ENCODE measurements at places on chromosomes 16 and 17.

- no peak for DNase-seq
These were observed 9.8 kb downstream of the NTHL1 start for GRCh38 chr16:2037647-2038381.

DNA sequence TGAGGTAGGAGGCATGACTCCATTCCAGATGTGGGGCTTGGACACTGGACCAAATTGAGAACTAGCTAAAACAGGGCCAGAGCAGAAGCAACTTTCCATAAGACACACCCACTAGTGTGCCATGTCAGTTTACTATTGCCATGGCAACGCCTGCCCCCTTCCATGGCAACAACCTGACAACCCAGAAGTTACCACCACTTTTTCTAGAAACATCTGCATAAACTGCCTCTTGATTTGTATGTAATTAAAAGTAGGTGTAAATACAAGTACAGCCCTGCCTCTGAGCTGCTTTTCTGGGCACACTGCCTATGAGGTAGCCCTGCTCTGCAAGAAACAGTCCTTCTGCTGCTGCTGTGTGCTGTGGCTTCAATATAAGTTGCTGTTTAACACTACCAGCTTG lies 19.5 kb upstream of the SCNN1B start:
- no peak for DNase-seq

- no peak for DNase-seq
These were observed 25.4 kb downstream of the NGFR start for GRCh38 chr17:49520386-49521087.

GRCh38 chr16:75152635-75153034 lies 4.3 kb downstream of the ZFP1 start:
- no peak for DNase-seq

DNA sequence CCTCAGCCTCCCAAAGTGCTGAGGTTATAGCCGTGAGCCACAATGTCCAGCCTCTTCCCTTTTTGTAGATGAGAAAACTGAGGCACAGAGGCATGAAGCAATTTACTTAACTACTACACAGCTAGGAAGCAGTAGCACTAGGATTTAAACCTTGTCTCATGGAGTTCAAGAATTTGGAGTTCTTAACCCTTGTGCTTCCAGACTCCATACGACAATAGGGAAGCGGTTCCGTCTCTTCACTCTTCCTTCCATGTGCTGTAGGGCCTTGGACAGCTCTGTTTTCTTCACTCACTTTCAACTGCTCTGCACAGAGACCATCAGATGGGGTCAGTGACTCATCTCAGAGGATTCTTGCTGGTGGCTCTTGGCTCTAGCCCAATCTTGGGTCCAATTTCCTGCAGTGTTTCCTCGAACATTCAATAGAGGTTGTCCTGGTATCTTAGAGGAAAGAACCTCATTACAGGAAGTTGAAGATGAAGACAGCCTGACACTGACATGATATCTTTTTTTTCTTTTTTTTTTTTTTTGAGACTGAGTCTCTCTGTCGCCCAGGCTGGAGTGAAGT lies 19.3 kb downstream of the ITGAL start:
- no peak for DNase-seq

DNA sequence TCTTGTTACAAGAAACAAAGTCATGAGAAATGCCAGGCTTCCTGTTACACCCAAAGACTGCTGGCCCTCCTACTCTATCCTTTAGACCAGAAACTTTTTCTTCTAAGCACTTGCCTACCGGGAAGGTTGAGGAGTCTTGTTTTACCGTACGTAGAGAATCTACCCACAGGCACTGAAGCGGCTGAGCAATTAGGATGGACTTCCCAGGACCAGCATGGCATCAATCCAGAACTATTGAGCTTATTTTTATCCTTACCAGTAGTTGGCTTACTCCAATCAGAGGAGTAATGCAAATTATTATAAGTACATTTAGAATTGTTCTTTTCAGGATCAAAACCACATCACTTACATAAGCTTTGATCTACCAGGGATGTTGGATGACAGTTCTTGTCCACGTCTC lies 25.6 kb downstream of the CEP95 start:
- no peak for DNase-seq

DNA sequence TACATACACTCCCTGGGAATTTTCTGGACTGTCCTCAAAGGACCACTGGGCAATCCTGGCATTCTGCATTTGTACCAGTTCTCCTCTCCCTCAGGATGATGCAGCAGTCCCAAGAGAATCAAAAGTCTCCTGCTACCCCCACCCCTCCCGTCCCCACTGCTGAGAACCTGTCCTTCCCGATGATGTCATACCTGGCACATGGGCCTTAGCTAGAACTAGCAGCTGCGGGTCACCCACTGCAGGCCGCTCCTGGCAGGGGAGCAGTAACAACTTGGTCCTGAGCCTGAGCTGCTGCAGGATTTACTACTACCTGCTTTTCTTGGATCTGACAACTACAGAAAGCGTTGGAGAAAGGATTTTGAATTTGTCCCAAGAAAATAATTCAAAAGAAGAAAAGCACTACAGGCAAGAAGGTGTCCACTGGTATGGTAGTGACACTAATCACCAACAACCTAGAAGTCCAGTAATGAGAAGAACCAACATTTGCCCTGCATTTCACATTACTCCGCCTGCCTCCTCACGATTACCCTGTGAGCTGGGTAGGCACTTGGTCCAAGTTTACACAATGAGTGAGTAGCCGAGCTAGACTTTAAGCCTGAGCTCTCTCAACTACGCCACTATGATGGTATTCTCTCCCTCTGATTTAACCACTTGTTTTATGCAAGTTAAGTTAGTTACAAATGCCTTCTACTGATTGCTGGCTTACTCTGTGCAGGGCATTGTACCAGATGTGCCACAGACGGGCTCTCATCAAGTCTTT lies 55.3 kb upstream of the ETV4 start:
- DNase-seq, result no peak

DNA sequence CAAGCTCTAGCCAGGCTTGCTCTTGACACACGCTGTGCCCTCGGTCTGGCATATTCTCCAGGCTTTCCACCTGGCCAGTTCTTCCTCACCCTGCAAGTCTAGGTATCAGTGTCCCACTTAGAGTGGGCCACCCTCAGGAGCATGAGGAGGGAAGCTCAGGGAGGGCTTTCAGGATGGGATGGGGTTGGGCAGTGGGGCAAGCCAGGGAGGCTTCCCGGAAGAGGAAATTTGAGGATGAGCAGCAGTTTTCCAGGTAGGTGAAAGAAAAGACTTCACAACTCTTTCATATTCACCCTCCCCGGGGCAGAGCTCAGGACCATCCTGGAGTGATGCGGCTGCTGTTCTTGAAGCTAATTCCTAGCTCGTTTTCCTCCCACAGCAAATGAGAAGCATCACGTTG lies 14.5 kb upstream of the LDHD start:
- DNase-seq, result no peak

GRCh38 chr16:53511084-53511402 lies 8.0 kb upstream of the AKTIP start:
- no peak for DNase-seq

DNA sequence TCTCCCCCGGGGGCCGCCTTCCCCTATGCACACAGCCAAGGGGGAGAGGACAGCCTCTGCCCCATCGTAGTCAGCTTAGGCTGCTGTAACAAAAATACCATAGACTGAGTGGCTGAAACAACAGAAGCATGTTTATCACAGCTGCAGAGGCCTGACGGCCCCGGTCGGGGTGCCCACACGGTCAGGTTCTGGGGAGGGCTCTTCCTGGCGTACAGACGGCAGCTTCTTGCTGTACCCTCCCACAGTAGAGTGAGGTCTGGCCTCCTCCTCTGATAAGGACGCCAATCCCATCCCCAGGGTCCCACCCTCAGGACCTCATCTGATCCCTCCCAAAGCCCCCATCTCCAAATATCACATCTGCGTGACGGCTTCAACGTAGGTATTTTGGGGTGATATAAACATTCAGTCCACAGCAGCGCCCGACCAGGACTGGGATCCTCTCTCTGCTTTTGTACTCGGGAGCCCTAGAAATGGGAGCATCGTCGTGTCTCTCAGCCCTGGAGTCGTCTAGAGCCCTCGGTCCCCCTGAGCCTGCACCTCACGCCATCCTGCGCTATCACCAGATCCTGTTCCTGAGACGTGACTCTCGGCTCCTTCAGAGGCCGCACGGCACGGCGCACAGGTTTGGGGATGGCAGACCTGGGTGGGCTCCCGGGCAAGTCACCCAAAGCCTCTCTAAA lies 67.8 kb downstream of the RPH3AL start:
- DNase-seq, result no peak

GRCh38 chr17:42475835-42476234 lies 17.2 kb downstream of the ATP6V0A1 start:
- no peak for DNase-seq

DNA sequence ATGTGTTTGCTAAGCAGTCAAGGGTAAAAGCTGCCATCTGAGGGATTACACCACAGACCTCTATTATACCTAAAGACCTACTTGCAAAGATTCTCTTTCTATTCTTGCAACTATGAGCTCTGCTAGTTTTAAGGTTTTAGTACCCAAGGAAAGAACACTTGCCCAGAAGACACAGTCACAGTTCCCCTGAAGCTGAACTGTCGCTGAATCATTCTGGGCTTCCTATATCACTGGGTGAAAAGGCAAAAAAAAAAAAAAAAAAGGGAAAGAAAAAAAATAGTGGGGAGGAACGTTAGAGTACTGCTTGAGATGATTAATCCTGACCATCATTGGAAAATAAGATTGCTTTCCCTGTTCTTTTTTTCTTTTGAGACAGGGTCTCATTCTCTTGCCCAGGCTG lies 37.9 kb downstream of the LYRM1 start:
- no peak for DNase-seq

- no peak for DNase-seq
These were observed 16.2 kb downstream of the OTOP3 start for GRCh38 chr17:74951680-74952421.

DNA sequence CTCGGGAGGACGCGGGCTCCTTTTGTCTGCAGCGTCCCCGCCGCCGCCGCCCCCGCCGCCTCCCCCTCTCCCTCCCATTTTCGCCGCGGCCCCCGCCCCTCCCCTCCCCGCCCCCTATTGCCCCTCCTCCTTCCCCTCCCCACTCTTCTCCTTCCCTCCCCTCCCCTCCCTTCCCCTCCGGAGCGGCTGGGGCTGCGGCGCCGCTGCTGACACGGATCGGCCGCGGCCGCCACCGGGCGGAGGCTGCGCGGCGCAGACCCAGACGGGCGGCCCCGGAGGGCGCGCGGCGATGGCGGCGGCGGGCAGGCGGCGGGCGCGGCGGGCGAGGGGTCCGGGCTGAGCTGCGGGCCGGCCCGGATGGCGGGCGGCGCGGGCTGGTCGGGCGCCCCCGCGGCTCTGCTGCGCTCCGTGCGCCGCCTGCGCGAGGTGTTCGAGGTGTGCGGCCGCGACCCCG lies at the start of gene RAB11FIP4:
RAB11FIP4 (plus strand) TSS at position 180 of the 454 bp plus-strand sequence; CDS start at position 358, 178 bp downstream.
- no peak for DNase-seq

- no peak for DNase-seq
These were observed 14.1 kb upstream of the LCMT1 start for GRCh38 chr16:25097276-25097975.

GRCh38 chr16:66409156-66409555 lies 17.9 kb upstream of the BEAN1 start:
- no peak for DNase-seq

GRCh38 chr16:80973991-80974390 lies 32.7 kb downstream of the CMC2 start:
- DNase-seq, result no peak

DNA sequence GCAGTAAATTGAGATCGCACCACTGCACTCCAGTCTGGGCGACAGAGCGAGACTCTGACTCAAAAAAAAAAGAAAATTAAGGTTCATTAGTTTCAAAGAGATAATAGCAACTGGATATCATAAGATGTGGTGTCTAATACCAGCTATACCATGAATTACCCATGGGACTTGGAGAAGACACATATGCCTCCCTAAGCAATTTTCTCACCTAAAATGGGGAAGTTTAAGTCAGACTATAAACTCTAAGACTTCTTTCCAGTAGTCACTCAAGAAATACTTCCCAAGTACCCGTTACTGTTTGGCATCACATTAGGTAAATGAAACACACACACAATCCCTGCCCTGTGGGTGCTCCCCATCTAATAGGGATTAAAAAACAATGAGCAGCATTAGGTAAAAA lies 22.6 kb downstream of the SMURF2 start:
- no peak for DNase-seq

GRCh38 chr17:73283841-73284282 lies 22.2 kb upstream of the CPSF4L start:
- no peak for DNase-seq

DNA sequence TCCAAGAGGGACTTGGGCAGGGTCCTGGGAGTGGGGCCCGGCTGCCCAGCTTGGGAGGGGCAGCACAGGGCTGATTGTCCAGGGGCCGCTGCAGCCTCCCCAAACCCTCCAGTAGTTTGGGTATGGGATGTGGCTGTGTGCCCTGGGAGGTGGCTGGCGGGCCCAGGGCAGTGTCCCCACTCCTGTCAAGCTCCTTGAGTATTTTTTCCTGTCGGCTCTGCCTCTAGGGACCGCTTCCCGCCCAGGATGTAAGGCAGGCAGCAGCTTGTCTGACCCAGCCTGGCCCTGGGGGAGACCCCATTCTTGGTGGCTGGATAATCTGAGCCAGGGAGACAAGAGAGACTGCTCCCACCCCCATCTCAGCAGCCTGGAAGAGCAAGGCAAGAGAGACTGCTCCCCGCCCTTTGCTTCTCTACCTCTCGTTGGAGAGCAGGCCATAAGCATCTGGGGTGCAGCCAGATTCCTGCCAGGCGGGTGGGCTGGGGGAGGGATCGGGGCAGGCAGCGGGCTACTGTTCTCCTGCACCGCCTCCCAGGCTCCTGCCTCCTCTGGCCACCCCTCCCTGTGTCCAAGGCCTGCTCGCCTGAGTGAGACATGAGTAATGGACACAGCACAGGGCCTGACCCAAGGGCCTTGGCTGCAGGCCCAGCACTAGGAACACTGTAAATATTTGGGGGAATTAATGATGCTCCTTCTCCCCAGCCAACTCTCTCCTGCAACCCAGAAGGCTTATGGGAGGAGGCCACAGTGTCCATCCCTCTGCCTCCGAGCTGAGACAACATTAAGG lies 18.4 kb upstream of the ITGA3 start:
- DNase-seq, result no peak

DNA sequence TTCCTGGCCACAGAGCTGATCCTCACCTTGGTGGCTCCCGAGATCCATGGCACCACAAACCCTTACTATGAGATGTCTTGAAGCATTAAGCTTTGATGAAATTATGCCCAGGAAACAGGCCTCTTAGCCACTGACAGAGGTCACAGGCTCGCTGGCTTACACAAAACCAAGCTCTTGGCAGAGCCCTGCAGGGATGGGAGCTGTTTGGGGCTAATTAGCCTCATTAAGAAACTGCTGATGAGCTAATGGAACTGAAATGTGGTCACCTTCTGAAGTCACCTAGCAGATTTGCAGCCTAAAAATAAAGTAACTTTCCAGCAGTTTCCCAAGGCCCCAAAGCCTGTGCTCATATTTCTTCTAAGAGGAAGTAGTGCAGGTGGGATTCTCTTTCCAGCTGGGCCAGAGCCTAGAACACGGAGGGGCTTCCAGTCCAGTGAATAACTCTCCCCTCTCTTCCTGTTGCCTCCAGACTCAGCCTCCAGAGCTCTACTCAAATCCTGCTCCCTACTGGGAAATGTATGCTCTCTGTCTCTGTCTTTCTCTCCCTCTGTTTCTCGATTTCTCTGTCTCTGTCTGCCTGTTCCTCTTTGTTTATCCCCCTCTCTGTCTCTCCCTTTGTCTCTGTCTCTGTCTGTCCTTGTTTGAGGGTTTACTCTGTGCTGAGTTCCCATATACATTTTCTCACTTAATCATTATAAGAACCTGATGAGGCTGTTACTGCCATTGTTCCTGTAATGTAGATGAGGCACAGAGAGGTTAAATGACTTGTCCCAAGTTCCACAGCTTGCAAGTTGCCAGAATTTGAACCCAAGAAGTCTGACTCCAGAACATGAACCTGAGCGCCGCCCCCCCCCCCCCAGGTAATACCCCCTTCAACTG lies 338.9 kb downstream of the CA10 start:
- no peak for DNase-seq

GRCh38 chr17:77002103-77003045 lies 134.2 kb downstream of the MGAT5B start:
- DNase-seq, result no peak

Data from stimulated activated CD8-positive, alpha-beta memory T cell treated with anti-CD3 and anti-CD28 coated beads, Interleukin-15, amount 100 ng/mL, for 24 hours (primary cell).